Heart right ventricle (tissue), 16 donors: ENCODE measurements at places on chromosomes 7 and 10. TPM values are rescaled to one million over a fixed set of nuclear protein-coding genes. Genes with fewer than 3 reads are reported as not detected.
A peak's percentile ranks its signal among the peaks of the same experiment; 100 is the strongest.

Gene OR6V1
- total RNA-seq, result not detected

Gene PVRIG
- not detected for total RNA-seq

Gene ADARB2
- total RNA-seq, result not detected

Gene COX15
- total RNA-seq, result 32.4 TPM

Gene PRPS1L1
- not detected for total RNA-seq

Gene GIMAP5
- total RNA-seq, result 16.6 TPM

Gene ARMS2
- total RNA-seq, result not detected

Gene SPDYE9
- total RNA-seq, result not detected

Gene PNLIPRP1
- 1.2 TPM for total RNA-seq

Gene STAG3
- total RNA-seq, result 0.37 TPM

Gene PRLHR
- not detected for total RNA-seq

Gene PLEKHA1
- total RNA-seq, result 50.0 TPM

Gene ATOH7
- total RNA-seq, result not detected

Gene ASB10
- total RNA-seq, result 27.8 TPM

Gene ADIRF
- total RNA-seq, result 30.4 TPM

Gene SMO
- 5.3 TPM for total RNA-seq

- no peak for DNase-seq
Measured at GRCh38 chr7:116790025-116790424, 72.4 kb upstream of the CAPZA2 start.

GRCh38 chr10:110759523-110759922 lies 112.2 kb upstream of the PDCD4 start:
- no peak for DNase-seq

GRCh38 chr7:106552645-106553445 lies 108.1 kb downstream of the CCDC71L start:
- no peak for DNase-seq

DNA sequence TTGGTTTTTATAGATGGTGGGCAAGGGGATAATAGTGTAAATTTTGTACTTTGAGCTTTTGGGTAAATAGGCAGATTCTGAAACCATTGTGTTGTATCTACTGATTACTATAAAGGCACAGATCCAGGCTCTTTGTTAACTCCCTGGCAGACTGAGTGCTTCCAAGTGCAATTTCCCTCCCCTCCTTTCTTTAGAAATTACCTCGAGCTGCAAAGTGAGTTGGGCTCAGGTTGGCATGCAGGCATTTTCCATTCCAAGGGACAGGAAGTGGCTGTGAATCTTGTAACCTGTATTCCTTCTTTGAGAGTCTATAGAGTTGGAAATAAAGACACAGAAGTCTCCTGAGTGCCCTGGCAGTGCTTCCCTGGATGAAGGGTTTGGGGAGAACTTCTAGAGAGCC lies 494.2 kb upstream of the GALNT17 start:
- DNase-seq, result no peak

- no peak for DNase-seq
Measured at GRCh38 chr7:118327174-118327573, 102.7 kb downstream of the ANKRD7 start.

GRCh38 chr10:74177140-74177677 lies 26.2 kb downstream of the ADK start:
- DNase-seq, result no peak

- DNase-seq, result no peak
Measured at GRCh38 chr10:98971464-98971863, 264.2 kb downstream of the HPSE2 start.

GRCh38 chr7:2185715-2186114 lies 47.0 kb downstream of the MAD1L1 start:
- no peak for DNase-seq

GRCh38 chr10:106682175-106682574 lies 482.3 kb downstream of the SORCS1 start:
- DNase-seq, result no peak

DNA sequence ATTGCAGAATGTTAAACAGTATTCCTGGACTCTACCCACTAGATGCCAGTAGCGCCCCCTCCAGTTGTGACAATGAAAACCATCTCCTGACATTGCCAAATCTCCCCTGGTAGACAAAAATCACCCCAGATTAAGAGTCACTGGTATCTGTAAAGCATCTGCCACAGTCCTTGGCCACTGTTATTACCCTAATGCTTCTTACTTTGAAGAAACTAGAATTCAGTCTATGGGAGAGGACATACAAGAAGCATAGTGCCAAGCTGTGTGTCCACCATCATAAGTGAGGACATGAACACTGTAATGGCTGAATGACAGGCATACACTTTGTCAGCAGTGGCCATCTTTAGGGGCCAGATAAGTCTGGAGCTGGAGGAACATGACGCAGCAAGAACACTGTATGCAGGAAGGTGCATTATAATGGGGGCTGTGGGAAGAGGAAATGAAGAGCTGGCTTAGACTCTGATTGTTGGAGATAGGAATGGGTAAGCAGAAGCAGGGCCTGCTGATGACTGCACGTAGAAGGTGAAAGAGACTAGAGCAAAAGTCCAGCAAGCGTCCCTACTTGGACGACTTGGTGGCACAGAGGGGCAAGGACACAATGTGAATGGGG lies 32.5 kb downstream of the CBX3 start:
- no peak for DNase-seq

DNA sequence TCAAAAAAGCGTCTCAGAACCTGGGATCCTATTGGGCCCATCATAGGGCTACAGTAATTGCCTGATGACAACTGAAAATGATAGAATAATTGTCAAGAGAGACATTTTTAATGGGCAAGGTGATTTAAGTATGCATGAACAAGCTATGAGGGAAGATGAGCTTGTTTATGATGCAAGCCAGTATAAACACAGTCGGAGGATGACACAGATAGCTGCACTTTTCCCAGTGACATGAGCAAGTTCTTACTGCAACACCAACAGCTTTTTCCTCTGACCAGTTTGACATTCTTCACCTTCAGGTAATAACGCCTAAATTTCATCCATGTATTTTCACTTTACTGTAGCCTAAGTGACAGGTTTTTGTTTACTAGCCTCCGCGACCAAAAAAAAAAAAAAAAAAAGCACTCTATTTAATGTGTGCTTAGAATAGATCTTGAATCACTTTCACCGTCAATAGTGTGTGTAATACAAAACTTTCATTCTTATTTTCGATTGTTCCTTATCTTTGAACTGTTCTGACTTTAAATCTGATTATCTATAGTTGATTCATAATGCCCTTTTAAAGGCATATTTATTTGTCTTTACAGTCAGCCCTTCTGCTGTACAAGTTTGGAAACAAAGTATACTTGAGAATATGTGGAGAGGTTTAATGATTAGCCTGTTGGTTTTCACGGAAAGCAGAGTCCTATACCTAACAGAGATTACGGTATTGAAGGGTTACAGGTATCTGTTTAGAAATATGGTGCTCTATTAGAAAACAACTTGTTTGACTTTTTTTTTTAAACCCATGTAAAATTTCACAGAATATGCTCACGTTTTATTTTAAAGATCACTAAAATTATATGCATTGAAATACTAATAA lies 1.7 kb downstream of the FOXP2 start:
- no peak for DNase-seq

DNA sequence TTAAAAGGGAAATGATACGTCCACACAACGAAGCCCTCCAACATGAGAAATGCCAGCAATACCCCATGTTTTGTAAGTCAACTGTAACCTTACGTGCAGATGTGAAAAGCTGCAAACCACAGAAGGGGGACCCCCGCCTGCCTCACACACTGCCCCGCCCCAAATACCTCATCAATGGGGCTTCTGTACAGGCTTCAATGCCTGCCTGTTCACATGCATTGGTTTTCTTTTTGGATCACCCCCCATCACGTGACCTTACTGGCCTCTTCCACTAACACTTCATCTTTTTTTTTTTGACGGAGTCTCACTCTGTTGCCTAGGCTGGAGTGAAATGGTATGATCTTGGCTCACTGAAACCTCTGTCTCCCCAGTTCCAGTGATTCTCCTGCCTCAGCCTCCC lies 224.0 kb downstream of the TNS3 start:
- DNase-seq, result no peak

DNA sequence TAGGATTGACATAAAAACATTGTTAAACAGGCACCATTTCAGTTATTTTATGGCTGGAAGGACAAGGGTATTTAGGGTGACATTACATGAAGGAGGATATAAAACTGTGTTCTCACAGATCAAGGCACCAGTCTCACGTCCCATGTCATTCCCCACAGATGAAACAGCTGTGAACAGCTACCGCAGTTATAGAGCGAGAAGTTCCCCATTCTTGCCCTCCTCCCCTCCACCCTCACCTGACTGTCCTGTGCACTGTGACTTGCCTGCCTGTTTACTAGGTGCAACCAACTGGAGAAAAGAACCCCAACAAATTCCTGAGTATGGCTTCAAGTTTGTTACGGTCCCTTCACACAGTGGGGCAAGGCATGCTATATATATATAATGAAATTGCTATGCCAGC lies 141.6 kb downstream of the SND1 start:
- DNase-seq, result no peak

GRCh38 chr10:5895804-5896203 lies 5.8 kb downstream of the FBH1 start:
- no peak for DNase-seq

DNA sequence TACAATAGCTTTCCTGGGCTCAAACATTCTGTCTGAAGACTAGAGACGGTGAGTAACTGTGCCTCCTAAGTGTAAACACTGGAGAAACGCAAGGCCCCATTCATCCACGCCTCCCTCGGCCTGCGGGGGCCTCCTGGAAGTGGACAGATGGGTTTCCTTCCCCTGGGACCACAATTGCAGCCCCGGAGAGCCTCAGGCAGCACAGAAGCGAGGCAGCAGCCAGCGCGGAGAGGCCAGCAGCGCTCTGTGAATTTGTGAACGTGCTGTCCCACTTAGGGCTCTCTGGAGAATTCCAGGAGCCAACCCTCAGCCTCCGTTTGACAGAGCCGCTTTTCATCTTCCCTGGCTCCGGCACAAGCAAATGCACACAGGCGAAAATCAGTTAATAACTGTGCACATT lies 23.2 kb upstream of the CALN1 start:
- DNase-seq, result peak; percentile 5

- no peak for DNase-seq
Measured at GRCh38 chr7:133517766-133518165, 264.9 kb downstream of the EXOC4 start.

DNA sequence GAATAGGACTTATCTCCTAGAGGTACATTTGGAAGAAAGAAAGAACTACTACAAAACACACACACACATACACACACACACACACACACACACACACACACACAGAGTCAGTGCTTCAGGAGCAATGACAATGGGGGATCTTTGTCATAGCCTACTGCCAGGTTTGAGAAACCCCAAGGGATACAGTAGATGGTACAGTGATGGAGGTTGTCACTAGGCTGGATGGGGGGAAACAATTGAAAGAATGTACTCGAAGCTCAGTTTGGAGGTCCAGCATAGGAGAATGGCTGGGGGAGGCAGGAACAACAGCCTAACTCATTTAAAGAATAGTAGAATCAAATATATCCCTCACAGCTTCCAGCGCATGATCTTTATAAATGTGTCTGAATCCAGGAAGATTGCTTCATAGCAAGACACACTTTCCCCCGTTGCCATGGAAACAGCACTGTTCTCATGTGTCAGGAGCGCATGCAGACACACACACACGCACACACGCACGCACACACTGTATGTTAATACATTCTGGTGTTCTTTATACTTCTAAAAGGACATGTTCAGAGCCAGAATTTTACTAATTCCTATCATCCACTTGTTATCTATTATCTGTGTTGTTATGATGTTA lies 32.6 kb upstream of the ZNRF2 start:
- DNase-seq, result no peak

DNA sequence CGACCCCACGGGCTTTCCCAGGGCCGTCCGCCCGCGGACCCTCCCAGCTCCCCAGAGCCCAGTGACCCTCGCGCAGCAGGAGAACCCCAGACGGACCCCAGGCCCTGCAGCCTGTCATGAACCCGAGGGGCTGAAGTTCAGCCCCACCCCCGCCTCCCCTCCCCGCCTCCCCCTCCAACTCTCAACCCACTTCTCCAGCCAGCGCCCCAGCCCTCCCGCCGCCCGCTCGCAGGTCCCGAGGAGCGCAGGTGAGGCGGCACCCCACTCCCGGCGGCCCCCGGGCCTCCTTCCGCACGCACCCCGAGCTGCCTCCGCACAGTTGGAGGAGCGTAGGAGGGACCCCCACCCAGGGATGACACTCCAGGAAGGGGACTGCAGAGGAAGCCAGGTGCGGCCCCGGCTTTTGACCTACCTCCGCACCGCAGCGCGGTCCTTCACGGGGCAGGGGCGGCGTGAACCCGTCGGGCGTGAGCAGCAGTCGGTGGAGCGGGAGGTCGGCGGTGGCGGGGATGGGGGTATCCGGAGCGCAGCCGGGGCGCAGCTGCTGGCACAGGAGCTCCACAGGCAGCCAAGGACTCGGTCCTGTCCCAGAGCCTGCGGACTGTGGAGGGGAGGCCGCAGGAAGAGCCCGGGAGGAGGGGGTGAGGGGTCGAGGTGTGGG lies at the start of gene TMEM176A:
Gene TMEM176A, plus strand, starts transcription at position 189 of the 661 bp plus-strand sequence. CDS start 782 bp downstream, outside the sequence.
- no peak for DNase-seq

GRCh38 chr7:67371429-67372305 lies 375.0 kb downstream of the TYW1 start:
- DNase-seq, result peak; percentile 25

- no peak for DNase-seq
Measured at GRCh38 chr7:140773104-140773503, 76.6 kb downstream of the NDUFB2 start.

DNA sequence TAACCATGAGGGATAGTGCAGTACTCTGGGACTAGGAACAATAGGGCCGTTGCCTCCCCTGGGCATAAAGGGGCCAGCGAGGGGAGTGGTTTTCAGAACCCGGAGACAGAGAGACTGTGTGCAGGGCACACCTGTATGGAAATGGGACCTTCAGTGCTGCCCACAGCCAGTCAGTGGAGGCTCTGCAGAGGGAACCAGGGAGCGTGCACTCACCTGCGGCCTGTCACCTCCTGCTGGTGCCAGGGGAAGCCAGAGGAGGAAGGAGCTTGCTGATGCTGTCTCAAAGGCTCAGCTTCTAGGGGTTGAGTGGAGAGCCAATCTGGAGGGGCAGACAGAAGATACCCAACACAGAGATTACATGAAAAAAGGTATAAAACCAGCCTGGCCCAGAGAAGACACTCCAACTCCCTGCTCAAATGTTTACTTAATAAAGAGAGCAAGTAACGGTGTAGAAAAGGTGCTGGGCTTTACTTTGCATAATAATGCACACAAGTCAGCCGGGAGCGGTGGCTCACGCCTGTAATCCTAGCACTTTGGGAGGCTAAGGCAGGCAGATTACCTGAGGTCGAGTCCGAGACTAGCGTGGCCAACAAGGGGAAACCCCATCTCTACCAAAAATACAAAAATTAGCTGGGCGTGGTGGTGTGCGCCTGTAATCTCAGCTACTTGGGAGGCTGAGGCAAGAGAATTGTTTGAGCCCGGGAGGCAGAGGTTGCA lies 35.5 kb upstream of the WAPL start:
- no peak for DNase-seq

- DNase-seq, result no peak
Measured at GRCh38 chr10:11208908-11209829, 191.5 kb downstream of the CELF2 start.

DNA sequence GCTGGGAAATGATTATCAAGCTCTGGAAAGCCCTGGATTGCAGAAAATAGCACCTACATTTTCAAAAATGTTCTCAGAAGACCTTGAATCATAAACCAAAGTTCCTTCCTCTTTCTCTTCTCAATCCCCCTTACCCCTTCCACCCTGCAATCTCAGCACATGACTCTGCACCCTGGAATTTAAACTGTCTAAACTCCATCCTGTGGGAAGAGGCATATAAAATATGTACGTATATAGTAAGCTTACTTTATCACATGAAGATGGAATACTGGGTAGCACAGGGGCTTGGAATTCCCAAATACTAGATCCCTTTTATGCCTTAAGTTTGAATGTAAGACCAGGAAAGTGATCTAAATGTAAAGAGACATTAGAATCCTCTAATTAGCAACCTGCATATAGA lies 7.7 kb downstream of the AGMO start:
- no peak for DNase-seq

- DNase-seq, result no peak
Measured at GRCh38 chr10:44513591-44513990, 128.7 kb upstream of the CXCL12 start.
